SJCRH30 (cell line): ENCODE measurements at places on chromosomes 3 and 15. TPM values are rescaled to one million over a fixed set of nuclear protein-coding genes. Genes with fewer than 3 reads are reported as not detected.

GRCh38 chr3:168028086-168028485 lies 67.6 kb downstream of the GOLIM4 start:
- no peak for DNase-seq

TBC1D5 gene
- total RNA-seq, result 45.4 and 59.4 TPM in 2 replicates

GRCh38 chr3:42723219-42723618 lies 20.6 kb upstream of the HHATL start:
- DNase-seq, result no peak

WNT5A gene
- 33.1 and 34.6 TPM in 2 replicates for total RNA-seq

DNA sequence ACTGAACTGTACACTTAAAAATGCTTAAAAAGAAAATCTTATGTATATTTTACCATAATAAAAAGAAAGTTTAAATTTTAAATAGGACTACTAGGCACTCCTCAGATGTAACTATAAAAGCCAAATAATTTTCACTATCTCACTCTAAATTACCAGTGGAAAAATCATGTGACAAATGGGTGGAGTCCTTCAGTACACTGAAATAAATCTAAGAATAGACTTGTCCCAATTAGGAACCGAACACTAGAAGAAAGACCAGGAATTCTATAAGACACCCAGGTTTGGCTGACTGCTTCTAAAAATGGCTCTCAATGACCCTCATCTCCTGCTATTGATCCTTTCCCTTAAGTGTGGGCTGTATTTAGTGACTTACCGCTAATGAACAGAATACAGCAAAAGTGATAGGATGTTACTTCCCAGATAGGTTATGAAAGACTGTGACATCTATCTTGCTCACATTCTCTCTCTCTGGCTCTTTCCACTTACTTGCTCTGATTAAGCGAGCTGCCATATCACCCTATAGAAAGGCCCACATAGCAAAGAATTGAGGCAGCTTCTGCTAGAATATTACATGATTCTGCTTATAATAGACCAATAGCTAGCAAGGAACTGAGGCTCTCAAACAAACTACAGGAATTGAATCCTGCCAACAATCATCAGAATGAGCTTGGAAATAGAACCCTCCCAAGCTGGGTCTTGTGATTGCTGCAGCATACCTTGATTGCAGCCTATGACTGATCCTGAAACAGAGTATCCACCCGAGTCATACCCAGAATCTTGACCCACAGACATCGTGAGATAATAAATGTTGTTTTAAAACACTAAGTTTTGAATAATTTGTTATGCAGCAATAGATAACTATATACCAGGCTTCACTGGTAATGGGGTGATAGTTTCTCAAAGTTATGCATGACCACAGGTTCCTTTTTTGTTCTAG lies 16.9 kb downstream of the TTBK2 start:
- DNase-seq, result no peak

DNA sequence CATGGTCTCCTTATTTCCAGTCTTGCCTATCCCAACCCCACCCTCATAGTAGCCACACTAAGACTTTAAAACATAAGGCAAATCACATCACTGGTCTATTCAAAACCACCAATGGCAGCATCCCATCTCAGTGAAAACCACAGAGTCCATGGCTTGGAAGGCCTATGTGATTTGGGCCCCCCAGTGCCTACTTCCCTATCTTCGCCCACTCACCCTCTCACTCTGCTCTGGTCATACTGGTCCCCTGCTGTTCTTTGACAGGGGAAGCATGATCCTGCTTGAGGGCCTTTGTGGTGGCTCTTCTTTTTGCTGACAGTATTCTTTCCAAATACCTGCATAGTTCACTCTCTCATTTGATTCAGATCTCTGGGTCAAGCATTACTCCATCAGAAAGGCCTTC lies 3.3 kb downstream of the GTF2A2 start:
- no peak for DNase-seq

SLC12A1 gene
- total RNA-seq, result not detected in 2 replicates

DNA sequence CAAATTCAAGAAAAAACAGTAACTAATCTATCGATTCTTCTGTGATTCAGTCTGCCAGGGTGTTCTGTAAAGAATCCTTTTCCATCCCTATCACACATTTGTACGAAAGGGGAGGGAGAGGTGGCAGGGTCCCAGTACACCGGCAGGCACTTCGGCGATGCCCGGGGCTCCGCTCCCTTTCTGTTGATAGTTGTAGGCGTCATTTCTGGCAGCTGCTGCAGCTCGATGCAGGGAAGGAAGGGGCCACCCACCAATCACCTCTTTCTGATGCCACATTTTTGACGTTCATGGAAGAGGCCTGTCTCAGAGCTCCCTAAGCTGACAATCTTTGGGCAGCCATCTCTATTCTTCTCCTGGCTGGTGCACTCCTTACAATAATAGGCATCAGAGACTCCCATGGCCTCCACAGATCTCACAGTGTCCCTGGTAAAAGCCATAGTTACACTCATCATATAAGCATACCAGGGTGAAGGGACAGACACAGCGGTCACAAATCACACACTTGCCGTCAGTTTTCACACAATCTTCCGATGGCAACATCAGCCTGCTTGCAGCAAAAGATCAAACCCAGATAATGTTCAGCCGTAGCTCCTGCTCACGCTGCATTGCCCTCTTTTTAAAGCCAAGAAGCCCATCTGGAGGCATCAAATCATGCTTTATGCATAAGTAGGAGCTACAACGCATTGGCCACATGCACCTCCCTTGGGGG lies 60.8 kb upstream of the ZBTB38 start:
- DNase-seq, result no peak

DNA sequence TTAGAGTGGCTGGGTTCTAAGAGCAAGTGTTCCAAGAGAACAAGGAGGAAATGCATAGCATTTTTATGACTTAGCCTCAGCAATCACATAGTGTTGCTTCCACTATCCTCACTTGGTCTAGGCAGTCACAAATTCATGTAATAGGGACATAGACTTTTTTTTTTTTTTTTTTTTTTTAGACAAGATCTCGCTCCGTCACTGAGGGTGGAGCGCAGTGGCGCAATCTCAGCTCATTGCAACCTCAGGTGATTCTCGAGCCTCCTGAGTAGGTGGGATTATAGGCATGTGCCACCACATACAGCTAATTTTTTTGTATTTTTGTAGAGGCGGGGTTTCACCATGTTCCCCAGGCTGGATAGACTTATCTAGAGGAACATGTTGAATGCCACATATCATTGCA lies 4.7 kb upstream of the GNB4 start:
- no peak for DNase-seq

GRCh38 chr3:143244516-143245063 lies 125.0 kb downstream of the CHST2 start:
- no peak for DNase-seq

DNA sequence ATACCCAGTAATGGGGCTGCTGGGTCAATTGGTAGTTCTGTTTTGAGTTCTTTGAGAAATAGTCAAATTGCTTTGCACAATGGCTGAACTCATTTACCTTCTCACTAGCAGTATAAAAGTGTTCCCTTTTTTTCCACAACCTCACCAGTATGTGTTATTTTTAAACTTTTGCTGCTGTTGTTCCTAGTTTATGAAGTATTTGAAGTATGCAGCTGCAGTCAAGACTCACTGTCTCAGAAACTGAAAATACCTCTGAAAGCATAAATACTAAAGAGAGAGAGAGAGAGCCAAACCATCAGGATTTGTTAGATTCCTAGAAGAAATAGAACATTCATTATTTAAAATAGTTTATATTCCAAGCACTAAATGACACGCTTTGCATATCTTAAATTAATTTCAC lies 764.2 kb downstream of the NTRK3 start:
- DNase-seq, result no peak

DNA sequence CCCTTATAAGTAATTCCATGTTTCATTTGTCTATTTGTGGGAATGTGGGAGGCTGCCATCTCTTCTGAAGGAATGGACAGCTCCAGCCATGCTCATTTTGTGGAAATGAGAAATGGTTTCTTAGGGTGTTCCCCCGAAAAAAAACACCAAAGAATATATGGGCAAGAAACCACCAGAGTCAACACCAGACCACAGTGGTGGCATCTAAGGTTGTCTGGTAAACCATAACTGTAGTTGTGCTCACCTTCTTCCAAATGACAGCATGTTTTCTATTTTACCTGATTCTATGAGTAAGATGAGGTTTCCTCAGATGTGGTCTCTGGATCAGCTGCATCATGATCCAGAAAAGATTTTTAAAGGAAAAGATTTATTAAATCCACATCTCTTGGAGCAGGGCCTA lies 217.0 kb upstream of the C2CD4B start:
- DNase-seq, result no peak

DNA sequence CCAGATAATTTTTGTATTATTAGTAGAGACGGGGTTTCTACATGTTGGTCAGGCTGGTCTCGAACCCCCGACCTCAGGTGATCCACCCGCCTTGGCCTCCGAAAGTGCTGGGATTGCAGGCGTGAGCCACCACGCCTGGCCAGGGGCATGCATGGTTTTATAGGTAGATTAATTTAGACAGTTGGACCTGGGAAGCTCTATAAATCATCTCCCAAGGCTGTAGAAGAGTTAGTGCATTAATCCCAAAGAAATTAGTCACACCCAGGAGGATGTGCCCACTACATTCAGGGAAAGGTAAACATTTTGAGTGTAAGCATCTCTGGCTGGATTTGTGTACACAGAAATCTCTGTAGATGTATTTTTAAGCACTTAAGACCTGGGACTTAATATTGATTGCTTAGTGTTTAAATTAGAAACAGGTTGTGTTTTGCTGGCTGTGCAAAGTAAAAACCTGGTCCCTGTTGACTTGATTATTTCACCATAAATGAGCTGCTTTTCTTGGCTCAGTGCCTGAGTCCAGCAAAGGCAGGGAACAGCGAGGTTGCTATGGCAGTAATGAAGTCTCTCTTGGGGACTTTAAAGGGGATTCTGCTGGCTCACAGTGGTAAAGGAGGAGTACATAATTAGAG lies 19.2 kb downstream of the EXOSC7 start:
- DNase-seq, result peak; percentile 72

DNA sequence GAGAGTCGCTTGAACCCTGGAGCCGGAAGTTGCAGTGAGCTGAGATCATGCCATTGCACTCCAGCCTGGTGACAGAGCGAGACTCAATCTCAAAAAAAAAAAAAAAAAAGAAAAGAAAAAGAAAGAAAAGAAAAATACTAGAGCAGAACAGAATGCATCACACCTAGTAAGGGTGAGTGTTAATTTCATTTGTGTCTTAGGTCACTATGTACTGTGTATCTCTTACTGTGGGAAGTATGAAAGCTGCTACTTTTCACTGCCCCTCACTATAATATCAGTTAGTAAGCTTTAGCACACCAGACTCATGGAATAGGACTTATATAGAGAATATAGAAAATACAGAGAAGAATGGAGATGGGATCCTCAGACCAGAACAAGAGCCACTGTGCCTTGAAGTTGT lies 45.9 kb upstream of the RASA2 start:
- DNase-seq, result no peak

- DNase-seq, result peak; percentile 46
Measured at GRCh38 chr3:42839616-42840015, 30.4 kb downstream of the ACKR2 start.

GRCh38 chr3:96101006-96101560 lies 713.3 kb upstream of the EPHA6 start:
- DNase-seq, result no peak

DNA sequence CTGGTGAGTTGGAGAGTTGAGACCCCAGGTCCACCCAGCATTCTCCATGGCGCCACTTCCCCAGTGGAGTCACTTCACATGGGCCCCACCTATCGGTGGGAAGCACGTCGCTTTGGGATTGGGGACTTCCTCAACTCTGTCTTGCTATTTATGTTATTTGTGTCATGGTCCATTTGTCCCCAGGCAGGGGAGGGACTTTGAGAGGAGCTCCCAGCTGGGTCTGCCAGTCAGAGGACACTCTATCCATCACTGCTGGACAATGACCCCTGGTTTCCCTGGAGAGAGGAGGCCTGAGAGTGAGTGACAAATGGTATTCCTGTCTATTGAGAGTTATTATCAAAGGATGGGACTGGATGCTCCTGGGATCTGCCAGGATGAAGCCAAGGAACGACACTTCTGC lies 127.6 kb downstream of the RAB11A start:
- DNase-seq, result no peak

ANKRD63 gene
- 0.12 and 0.35 TPM in 2 replicates for total RNA-seq

DNA sequence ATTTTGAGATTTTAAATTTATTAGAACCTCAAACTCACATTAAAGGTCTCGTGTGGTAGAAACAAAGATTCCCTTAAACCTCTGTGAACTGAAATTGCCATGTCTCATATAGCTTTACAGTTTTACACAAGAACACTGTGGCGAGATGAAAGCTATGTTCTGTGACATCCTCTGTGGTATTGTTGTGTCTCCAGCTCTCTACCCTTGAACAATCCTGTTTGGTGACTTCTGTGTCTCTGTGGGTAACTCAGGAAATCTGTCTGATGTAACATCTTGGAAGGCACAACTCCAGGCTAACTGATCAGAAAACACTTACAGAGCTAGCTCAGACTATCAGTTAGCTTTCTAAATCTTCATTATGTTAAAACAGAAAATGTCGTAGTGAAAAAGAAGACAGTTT lies 318.8 kb upstream of the GBE1 start:
- no peak for DNase-seq

DNA sequence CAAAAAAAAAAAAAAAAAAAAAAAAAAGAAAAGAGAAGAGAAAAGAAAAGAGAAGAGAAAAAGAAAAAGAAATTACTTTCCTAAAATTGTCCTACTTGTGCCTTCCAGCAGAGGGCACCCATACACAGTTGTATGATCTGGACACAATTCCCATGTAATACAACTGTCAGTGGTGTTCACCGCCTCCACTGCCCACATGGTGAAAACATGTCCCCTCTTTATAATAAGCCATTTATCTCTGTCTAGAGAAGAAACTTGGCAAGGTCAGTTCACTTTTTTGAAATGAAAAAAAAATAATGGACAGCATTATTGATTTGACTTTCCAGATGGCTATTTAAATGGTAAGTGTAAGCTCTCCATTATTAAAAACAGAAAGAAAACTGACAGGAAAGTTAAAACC lies 459.4 kb downstream of the GBE1 start:
- peak; percentile 66 for DNase-seq

GRCh38 chr15:66126456-66126855 lies 127.1 kb downstream of the MEGF11 start:
- DNase-seq, result peak; percentile 79
